Lung (tissue), 17 donors: ENCODE measurements at places on chromosomes 2 and 18.

DNA sequence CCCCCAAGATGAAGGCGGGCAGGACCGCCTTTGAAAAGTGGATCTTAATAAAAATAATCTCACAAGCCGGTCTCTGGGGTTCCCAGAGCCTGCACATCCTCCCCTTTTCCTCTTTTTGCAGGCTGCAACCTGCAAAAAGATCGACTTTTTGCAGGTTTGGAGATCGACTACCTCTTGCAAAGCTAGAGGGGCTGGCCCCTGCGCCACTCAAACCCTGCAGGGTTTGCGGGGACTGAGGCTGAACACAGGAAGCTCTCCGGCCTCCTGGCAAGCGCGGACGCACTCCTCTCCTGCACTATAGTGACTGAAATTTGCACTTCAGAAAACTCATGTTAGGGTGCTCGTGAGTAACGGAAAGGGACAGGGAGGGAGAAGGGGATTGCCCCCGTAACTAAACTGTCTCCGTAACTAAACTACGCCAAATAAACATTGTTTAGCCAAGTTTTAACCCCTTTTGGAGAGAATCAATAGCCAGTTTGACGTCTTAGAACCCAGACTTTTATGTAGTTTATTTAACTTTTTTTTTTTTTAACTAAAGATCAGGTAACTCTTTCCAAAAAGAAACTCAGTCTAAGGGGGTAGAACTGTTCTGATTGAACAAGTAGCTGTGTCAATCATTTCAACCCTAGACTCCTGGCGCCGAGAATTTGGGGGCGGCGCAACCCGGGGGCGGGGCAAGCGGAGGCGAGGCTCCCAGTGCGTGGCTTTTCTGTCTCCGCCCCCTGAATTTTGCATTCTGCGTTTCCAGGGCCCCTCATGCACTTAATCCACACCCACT is 2.5 kb downstream of the IGFBP5 start:
- peak; percentile 93 for DNase-seq

DNA sequence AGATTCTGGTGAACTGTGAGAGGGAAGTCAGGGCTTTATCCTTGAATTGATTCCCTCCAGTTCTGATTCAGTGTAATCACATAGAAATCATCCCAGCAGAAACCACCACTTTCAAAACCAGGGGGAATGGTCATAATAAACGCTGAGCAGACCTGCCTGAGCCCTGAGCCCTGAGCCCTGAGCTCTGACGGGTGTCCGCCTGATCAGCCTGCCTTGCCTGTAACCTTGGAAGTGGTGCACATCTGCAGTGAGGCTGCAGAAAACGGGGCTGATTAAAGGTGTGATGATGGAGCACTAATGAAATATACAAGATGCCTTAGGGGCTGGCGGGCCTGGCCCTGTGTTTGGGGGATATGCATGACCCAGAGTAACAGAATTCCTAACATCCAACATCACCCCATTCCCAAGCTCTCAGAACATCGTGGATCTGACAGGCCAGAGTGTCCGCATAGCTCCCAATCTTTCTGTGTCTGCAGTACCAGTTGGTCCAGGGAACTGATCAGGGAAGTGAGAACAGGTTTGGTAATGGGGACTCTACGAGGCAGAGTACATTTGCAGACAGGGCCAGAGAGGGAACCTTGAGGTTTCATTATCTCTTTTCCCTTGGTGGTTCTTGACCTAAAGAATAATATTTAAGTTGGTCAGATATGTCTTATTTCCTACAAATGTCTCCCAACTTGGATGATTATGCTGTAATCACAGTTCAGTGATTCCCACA is 37.8 kb downstream of the KCTD18 start:
- DNase-seq = no peak

DNA sequence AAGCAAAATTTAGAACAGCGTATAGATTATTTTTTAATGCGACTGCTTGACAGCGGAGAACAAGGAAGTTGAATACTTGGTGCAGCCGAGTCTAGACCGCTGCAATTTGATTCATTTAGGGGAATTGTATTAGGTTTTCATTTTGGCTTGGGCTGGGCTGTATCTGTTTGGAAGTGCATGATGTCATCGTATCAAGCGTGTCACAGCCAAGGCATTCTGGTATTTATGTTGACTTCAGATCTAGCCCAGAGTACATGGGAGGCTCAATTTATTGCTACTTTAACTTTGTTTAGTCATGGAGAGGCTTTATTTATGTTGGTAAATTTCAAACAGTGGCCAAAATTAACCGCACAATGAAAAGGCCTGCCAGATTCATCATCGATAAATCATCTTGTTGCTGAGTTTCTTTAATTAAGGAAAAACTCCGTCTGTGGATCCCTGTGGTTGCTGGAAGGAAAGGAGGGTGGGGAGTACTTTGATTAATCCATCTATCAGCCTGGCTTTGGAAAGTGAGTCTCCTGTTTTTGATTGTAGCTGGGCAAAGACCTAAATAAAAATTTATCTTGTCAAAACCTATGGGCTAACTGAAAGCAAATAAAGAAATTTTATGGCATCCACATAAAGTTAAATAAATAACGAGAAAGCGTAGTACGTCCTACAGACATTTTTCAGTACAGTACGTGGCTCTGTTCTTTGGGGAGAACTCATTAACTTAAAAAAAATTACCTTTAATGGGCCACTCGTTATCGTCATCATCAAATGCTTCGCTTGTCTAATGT is 230.4 kb upstream of the SPRED2 start:
- DNase-seq = peak; percentile 66

DNA sequence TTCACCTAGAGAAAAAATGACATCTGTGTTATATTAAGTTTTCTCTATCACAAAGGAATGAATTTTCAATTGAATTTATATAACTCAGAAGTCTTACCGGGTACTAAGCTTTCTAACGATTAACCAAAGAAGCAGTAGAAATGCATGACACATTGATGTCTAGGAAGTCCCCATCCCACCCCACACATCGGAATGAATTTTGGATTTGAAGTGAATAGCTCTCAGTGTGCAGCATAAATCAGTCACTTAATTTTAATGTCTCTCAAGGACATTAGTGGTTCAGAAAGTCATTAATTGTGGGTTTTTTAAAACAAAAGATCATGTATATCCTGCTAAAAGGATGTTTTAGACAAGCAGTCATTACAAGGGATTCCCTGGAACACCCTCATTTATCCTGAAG is 141.4 kb upstream of the PIEZO2 start:
- DNase-seq = no peak

DNA sequence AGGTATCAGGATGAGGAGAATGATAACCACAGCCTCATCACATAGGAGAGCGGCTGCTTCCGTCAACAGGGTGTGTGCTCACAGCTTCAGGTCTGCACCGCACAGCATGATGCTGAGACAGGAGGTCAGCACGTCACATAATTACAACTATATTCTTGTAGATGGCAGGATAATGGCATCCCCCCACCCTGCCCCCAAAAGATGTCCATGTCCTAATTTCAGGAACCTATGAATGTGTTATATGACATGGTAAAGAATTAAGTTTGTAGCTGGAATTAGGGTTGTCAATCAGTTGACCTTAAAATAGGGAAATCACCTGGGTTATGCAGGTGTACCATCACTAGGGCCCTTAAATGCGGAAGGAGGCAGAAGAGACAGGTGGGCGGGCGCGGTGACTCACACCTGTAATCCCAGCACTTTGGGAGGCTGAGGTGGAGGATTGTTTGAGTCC is 73.9 kb downstream of the ARL4C start:
- no peak for DNase-seq

DNA sequence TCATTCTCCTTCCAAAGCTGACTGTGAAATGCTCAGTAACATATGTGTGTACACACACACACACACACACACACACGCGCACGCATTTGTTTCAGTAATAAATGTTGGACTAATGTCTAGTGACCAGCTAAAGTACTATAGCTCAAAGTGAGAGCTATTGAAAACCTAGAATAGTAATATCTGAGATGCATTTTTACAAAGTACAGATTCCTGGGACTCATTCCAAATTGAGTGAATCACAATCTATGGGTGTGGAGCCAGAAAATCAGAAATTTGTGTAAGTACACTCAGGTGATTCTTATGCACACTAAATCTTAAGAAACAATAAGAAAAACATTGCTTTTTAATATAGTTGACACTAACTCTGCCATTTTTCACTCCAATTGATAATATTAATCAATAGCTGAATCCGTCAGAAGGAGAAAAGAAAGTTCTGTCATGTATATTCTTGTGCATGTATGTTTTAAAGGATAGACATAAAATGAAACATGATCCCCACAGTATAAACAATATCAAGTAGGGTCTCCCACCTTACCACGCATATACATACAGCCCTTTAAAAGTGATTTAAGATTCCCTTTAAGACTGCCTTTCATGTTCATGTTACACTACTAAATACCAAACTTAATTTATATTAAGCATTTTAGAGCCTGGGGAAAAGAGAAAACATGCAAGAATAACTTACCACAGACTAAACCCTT is 123.5 kb downstream of the ATAD2B start:
- DNase-seq = no peak

GRCh38 chr2:101580528-101580927 is 105.6 kb upstream of the RFX8 start:
- no peak for DNase-seq

- peak; percentile 91 for DNase-seq
Observed at GRCh38 chr2:129849559-129850160, 129.8 kb upstream of the RAB6C start.

DNA sequence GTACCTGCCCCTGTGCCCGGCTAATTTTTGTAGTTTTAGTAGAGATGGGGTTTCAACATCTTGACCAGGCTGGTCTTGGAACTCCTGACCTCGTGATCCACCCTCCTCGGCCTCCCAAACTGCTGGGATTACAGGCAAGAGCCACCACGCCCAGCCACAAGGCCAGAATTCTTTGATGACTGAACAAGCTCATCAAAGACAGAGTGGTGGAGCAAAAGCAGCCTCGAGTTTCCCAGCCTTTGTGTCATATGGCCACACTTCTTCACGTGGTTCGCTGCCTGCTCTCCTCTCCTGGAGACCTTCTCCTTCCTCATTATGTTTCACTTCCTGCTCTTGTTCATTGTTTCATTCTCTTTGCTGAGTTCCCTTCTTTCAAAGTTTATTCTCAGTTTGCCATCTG is 9.9 kb upstream of the NPC1 start:
- DNase-seq = no peak

- DNase-seq = no peak
Observed at GRCh38 chr2:240760576-240761246, 59.3 kb downstream of the KIF1A start.

- DNase-seq = no peak
Observed at GRCh38 chr2:221777119-221777518, 205.0 kb upstream of the EPHA4 start.

GRCh38 chr2:126786765-126787164 is 111.9 kb upstream of the TEX51 start:
- no peak for DNase-seq

GRCh38 chr2:199734651-199735050 is 116.3 kb downstream of the FTCDNL1 start:
- no peak for DNase-seq

GRCh38 chr2:219541611-219542180 is 1.9 kb downstream of the CHPF start:
- DNase-seq = peak; percentile 85

DNA sequence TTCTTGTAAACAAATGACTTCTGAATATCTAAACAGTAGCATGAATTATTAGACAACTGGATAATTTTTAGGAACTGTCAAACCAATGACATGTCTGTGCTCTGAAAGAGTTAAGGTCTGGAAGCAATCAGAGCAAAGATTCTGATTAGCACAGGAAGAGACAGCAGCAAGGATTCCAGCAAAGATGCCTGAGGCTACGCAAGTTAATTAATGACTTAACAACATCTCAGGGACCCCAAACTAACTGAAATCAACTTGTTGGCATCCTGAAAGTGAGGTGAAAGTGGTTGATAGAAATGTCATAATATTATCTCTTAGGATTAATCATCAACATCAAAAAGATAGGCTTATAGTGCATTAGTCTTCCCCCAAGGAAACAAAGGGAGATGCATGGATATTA is 123.3 kb upstream of the TMEM200C start:
- no peak for DNase-seq

DNA sequence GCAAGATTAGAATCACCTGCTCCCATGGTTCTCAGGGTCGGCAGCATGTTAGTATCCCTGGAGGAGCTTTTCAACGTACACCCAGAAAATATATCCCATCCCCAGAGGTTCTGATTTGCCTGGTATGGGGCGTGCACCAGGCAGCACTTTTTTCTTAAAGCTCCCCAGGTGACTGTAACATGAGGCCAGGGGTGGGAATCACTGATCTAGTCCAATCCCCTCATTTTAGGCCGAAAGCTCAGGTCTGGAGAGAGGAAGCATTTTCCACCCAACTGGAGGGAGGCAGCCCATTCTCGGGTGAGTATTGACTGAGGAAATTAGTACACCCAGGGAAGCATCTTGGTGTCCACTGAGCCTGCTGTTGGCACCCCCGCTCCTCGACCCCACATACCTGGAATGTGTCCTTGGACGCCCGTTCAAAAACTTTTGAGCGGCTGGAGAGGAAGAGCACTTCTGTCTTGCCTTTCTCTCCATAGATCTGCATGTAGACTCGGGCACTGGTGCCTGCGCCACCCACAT is 94.3 kb downstream of the LOXHD1 start:
- DNase-seq = no peak

DNA sequence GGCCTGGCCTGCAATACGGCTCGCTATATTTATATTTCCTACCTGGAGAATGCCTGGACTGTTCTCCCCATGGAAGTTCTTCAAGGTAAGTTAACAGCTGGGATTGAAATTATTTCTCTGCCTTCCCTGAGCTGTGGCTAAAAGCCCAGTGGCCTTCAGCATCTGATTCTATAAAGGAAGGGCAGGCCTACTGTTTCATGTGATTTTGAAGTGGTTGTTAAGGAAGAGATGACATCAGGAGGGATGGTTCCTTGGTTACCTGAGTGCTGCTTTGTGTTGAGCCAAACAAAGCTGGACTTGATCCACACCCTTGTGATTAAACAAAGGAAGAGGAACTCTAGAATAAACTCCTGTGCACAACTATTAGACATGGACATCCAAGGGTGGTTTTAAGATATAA is 61.6 kb downstream of the MFSD6 start:
- peak; percentile 35 for DNase-seq

DNA sequence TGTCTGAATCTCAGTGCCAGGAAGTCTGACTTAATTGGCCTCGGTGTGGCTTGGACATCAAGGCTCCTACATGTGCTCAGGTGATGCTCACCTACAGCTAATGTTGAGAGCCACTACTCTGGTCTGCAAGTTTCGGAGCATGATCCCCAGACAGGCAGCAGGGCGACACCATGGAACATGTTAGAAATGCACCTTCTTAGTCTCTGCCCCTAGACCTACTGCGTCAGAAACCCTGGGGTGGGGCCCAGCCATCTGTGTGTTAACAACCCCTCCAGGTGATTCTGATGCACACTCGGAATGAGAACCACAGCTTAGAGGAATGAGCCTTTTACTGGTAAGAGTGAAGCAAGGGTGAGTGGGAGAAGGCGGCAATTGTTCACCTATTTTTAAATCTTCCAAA is 86.9 kb upstream of the NABP1 start:
- no peak for DNase-seq

- no peak for DNase-seq
Observed at GRCh38 chr18:44883671-44884070, 203.0 kb downstream of the SETBP1 start.
